ENCODE measurements at places on chromosomes 2 and 18. TPM values are rescaled to one million over a fixed set of nuclear protein-coding genes. Genes with fewer than 3 reads are reported as not detected.

Gene DSC3
- total RNA-seq: 0.34 TPM

Gene IRS1
- total RNA-seq: 11.2 TPM

Gene CHRND
- not detected for total RNA-seq

Gene ZNF516
- total RNA-seq: 23.6 TPM

Gene ITGB6
- total RNA-seq: 19.7 TPM

Gene TGFBRAP1
- 16.8 TPM for total RNA-seq

GRCh38 chr2:237533668-237534161 is 32.7 kb upstream of the PRLH start:
- no peak for DNase-seq

GRCh38 chr2:57842531-57842930 is 204.1 kb upstream of the VRK2 start:
- no peak for DNase-seq

DNA sequence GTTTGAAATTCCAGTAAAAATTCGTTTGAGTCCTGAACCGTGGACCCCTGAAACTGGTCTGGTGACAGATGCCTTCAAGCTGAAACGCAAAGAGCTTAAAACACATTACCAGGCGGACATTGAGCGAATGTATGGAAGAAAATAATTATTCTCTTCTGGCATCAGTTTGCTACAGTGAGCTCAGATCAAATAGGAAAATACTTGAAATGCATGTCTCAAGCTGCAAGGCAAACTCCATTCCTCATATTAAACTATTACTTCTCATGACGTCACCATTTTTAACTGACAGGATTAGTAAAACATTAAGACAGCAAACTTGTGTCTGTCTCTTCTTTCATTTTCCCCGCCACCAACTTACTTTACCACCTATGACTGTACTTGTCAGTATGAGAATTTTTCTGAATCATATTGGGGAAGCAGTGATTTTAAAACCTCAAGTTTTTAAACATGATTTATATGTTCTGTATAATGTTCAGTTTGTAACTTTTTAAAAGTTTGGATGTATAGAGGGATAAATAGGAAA is 80.7 kb downstream of the ACSL3 start:
- DNase-seq: no peak

DNA sequence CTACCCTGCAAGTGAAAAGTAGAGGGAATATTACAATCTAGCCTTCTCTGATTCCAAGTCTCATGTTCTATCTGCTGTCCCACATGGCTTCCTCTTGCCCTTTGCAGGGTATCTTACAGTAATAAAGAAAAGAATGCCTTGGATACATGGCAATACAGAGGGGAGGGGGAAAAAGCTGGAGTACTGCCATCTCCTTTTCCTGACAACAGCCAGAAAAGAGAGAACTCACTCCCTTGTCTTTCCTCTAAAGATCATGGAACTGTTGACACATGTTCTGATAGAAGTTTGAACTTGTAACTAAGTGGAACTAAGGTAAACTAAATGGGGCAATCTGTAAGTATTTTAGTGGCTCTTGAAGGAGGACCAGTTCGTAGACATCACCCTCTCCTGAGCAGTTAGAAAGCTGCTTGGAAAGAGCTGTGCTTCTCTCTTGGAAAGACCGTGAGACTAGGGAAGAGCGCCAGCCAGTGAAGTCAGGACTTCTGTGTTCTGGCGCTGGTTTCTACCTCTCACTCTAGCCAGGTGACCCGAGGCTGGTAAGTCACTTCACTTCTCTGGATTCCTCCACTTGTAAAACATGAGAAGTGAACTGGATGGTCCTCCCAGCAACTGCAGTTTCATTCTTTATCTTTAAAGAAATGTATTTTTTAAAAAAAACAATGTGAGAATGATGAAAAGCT is 242.3 kb upstream of the FOSL2 start:
- DNase-seq: no peak

DNA sequence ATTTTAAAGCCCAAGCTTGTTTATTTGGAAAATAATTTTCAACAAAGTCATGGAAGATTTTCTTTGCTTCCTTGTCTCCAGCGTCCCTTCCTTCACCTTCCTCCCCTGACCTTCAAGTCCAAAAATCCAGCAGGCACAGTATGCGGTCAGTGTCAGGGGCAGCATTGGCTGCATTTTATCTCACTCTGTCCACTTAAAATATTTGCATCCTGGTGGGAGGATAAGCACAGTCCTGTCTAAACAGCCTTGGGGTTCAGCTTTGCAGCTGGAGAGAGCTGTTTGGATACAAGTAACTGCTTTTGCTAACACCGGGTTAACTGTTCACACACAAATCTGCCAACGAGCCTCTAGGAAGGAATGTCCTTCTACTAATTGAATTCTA is 318.1 kb downstream of the PDE11A start:
- no peak for DNase-seq

GRCh38 chr2:240422658-240423329 is 12.7 kb upstream of the GPC1 start:
- DNase-seq: no peak

- no peak for DNase-seq
Observed at GRCh38 chr2:34545486-34546136, 946.5 kb upstream of the FAM98A start.

- no peak for DNase-seq
Observed at GRCh38 chr2:18132697-18133096, 254.2 kb downstream of the KCNS3 start.

GRCh38 chr2:52341732-52342131 is 1309.8 kb upstream of the NRXN1 start:
- no peak for DNase-seq

DNA sequence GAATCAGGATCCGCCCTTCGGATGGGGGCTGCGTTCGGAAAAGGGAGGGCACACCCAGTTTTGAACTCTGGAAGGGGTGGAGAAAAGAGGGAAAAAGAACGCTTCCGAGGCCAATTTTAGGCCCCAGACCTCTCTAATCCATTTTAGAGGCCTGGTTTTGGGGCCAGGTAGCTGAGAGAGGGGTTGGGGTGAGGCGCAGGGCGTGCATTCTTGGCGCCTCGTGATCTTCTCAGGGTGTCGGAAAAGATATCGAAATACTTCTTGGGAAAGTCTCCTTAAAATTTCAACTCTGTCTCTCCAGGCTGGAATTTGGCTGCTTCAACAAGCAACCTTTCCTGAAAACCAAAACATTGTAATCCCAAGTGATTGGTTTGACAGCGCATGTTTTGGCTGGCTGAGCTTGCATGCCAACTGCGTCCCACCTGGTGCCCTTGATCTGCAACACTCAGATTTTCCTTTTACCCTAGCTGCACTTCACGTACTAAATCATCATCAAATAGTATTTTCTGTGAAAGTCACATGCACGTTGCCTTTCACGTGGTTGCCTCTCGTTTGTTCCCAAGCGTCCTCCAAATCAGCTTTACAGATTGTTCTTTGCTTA is 864 bp upstream of the XPO1 start:
- DNase-seq: peak; percentile 19

DNA sequence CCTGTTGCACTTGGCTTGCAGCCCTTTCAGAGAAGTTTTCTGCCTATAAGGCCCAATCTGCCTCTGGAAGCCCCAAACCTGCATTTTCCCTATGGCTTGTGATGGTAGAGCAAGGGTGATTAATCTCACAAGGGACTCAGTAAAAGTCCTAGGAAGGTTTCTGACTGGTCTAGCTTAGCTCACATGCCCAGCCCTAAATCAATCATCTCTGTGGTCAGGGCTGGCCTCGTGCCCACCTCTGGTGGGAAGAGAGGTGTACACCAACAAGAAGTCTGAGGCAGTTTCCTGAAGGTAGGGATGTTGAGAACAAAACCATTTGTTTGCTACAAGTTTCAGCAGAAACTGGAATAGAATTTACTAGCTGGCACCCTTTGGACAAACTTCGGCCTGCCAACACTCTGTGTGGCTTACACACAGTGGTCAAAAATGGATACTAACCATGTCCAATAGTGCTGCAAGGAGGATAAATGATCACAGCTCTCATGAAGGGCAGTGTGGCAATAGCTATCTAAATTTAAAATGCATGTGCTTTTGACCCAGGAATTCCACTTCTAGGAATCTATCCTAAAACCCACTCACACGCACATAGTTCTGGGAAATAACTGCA is 96.4 kb downstream of the EN1 start:
- no peak for DNase-seq

- no peak for DNase-seq
Observed at GRCh38 chr2:120539937-120540718, 194.2 kb downstream of the INHBB start.

DNA sequence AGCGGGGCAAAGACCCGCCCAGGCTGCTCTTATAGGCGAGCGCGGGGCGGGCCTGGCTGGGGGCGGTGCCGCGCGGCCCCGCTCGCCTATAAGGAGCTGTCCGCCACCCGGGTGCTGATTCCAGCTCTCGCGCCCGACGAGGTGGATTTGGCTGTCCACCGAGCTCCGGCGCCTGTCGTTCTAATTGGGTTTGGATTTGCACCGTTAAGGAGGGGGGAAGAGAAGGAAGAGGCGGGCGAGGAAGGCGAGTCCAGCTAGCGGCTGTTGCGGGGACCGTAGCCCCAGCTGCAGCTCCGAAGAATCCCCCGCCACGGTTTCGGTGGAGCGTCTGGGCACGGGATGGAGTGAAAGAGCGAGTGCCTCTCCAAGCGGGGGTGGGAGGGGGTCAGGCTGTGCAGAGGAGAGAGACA is at the start of gene CNTNAP5:
Gene CNTNAP5, plus strand, starts transcription at position 117 of the 410 bp plus-strand sequence. CDS start 364 bp downstream, outside the sequence.
- peak; percentile 31 for DNase-seq

GRCh38 chr2:106685180-106685897 is 198.2 kb downstream of the CD8B2 start:
- DNase-seq: no peak

GRCh38 chr2:8714283-8714682 is 32.4 kb downstream of the ID2 start:
- no peak for DNase-seq

DNA sequence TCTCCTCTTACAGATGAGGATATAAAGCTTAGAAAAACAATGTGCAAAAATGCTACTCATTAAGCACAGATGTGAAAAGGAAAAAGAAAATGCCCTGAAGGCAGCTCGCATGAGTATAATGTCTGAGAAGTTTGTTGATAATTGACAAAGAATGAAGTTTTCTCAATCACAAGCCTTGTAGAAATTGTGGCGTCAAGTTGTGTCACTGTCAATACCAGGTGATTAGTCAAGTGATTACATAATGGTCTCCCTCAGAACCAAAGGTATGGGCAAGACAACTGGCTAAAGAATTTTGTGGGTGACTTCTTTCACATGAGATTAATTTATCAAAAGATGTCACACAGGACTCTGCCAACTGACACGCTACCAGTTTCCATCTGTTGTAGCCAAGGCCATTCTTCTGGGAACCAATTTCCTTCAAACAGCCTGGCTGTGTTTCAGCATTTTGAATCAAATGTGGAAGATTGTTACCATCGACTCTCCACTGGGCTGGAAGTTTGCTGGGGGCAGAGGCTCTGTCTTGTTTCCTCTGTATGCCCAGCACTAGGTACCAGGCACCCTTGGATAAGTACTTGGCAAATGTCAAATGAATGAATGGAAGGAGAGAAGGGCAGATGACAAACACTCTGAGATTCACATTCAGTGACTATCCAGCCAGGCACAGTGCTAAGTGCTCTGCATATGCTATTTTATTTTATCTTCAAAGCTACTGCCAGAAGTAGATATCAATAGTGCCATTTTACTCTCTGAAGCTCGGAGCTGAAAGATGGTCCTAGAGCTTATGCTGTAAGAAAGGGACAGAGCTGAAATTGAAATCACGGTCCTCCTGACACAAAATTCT is 5.9 kb upstream of the FN1 start:
- DNase-seq: no peak

GRCh38 chr2:182435754-182436153 is 8.9 kb upstream of the PDE1A start:
- no peak for DNase-seq

DNA sequence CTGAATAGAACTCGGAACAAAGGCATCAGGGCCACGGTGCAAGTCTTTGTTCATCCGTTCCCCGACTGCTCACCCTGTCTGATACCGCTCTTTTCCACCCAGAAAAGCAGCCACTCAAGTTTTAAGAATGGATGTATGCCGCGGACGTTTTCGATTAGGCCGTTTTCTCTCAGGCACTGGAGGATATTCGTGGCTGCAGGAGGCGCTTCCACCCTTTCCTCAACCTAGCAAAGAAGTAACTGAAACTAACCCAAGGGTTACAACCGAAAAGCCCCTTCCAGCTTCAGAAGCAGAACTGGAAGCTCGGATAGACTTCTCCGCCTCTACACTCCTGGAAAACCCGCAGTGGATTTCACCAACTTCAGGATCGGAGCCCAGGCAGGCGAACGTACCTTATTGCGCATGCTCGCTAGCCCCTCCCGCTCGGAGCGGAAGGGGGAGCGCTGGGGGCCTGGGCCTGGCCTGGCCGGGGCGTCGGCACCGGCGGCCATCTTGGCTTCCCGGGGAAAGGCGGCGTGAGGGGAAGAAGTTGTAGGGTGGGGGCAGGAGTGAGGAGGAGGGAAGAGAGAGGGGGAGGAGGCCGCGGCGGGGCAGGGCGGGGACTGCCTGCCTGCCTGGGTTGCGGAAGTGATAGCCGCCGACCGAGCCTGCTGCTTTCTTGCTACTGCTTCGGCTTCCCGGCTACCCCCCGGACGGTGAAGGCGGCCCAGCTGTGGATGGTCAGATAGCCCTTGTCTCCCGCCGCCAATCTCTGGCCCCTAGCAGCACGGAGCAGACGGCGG is at the start of gene ACTR3:
Gene ACTR3, plus strand, starts transcription at position 619 of the 782 bp plus-strand sequence. CDS start 191 bp downstream, outside the sequence.
- DNase-seq: peak; percentile 99

GRCh38 chr2:62999905-63000304 is 50.7 kb upstream of the OTX1 start:
- no peak for DNase-seq

DNA sequence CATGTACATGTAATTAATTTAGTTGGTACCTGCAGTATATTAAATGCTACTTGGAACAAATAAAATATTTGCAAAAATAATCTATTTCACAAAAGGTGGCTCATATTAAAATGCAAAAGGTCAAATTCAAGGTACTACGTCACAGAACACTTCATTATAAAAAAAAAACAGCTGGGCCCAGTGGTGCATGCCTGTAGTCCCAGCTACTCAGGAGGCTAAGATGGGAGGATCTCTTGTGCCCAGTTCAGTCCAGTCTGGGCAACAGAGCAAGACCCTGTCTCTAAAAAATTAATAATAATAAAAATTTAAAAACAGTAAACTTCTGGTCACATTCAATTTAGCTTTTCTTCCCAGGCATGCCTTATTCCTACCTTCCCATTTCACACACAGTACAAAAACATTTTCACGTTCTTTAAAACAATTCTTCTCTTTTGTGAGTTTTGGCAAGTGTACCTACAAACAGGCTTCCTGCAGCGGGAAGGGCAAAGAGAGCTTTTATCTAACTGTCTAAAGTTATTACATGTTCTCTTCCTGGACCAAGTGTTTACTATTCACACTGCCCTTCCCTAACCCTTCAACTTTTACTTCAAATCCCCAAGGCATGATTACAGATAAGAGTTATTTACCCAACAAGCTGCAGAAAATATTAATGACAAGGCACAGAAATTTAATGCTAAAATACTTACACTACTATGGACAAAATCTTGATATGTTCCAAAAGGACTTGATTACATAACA is 10.7 kb downstream of the BAZ2B start:
- no peak for DNase-seq
